GM20000 (cell line): ENCODE measurements at places on chromosomes 16 and 17.

DNA sequence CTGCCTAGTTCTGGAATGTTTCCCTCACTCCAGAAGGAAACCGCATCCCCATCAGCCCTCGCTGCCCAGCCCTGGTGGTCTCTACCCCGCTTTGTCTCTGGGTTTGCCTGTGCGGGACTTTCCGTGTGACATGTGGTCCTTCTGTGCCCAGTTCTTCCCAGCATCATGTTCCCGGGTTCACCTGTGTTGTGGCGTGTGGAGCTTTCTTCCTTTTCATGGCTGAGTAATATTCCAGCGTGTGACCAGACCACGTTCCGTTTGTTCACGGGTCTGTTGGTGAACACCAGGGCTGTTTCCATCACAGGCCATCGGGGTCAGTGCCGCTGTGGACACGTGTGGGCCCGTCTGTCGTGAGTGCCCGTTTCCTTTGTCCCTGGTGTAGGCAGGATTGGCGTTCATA, 32.1 kb downstream of the CACNA1H start:
- DNase-seq, result no peak

DNA sequence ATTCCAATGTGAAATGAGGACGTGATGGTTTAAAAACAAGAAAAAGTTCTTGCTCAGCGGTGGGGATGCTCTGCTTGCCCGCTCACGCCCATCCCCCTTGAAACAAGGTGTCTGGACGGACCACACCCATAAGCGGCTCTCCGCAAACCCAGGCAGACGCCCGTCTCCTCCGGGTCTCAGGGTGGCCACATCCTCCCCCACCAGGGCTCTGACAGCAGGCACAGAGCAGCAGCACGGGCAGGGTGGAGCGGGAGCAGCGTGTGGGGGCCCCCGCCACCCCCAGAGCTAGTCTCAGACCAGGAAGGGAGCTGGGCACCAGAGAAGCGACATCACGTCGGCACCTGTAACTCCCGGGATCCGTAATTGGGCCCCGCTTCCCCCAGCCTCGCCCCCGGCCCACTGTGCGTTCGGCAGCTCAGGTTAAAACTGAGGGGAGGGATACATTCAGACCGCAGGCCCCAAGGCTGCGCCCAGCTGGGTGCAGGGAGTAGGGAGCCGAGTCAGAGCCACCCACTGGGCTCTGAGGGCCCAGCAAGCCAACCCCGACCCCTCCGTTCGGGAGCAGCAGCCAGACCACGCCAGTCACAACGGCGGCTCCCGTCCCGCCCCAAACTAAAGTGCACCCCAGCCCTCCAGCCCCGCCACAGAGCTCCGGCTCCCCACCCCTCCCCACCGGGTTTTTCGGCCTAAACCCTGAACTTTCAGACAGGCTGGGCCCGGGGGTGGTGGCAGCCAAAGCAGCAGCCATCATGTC, 22.0 kb downstream of the CLUH start:
- DNase-seq, result peak; percentile 25

DNA sequence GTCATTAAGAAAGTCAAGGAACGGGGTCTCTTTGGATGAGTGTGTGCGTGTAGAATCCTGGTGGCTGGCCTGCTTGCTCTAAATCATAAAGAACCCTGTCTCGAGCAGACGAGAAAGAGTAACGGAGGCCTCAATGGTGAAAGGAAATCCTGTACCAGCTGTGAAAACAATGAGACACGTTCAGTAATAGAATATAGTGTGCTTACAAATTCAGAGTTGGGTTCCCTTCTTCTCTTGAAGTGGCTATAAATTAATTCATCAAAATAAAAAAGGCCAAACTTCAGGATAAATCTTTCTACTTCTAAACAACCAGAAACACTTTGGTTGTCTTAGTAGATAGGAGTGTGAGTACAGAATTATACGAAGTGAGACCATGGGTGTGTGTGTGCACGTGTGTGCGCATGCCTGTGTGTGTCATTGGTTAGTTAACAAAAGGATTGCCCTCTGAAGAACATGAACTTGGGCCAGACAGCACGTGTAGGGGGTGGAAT, 48.5 kb downstream of the WWOX start:
- DNase-seq, result no peak

GRCh38 chr17:80609757-80610156, 65.1 kb downstream of the RPTOR start:
- no peak for DNase-seq

GRCh38 chr17:11944587-11944986, 52.7 kb downstream of the ZNF18 start:
- no peak for DNase-seq

- DNase-seq, result peak; percentile 56
Measured at GRCh38 chr17:28878981-28879380, 18.6 kb downstream of the FLOT2 start.

DNA sequence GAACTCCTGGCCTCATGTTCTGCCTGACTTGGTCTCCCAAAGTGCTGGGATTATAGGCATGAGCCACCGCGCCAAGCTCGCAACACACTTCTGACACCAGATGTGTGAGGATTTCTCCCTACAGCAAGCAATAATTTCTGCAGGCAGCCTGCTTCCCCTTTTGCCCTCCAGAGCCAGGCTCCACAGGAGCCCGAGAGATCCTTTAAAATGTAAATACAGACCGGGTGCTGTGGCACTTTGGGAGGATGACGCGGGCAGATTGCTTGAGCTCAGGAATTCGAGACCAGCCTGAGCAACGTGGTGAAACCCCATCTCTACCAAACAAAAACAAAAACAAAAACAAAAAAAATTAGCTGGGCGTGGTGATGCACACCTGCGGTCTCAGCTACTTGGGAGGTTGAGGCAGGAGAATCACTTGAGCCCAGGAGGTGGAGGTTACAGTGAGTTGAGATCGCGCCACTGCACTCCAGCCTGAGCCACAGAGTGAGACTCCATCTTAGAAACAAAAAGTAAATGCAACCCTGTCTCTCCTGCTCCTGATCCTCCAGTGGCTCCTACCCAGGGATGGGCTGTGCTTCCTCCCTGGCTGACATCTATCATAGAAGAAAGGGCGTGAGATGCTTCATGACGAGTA, 14.7 kb downstream of the C16orf96 start:
- DNase-seq, result no peak

DNA sequence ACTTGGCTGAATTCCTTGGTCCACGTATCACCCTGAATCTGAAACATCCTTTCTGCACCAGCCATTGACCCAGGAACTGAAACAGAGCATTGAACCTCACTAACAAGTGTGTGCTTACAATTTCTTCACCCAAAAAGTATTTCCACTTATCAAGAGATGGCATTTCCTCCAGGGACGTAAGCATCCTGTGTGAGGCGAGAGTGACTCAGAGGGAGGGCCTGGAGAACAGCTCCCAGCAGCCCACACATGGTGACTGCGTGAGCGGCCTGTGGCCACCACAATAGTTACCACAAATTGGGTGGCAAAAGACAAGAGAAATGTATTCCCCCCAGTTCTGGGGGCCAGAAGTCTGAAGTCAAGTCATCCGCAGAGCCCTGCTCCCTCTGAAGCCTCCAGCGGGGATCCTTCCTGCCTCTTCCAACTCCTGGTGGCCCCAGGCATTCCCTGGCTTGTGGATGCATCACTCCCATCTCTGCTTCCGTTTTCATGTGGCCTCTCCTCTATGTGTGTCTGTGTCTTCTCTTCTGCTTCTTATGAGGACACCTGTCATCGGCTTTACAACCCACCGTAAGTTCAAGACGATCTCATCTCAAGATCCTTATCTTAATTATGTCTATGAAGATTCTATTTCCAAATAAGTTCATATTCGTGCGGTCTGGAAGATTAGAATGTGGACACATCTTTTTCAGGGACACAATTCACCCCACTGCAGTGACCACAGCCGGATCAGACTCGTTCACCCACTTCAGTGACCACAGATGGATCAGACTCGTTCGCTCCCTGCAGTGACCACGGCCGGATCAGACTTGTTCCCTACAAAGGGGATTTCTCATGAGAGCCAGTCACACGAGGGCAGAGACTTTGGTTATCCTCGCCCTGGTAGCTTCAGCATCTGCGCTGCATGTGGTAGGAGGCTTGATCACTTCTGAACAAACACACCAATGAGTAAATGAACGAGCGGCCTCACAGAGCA, 122.6 kb upstream of the FOXF1 start:
- no peak for DNase-seq

- no peak for DNase-seq
Measured at GRCh38 chr16:55778757-55779156, 54.1 kb downstream of the CES1 start.

- no peak for DNase-seq
Measured at GRCh38 chr16:74200921-74201320, 95.7 kb upstream of the PSMD7 start.

DNA sequence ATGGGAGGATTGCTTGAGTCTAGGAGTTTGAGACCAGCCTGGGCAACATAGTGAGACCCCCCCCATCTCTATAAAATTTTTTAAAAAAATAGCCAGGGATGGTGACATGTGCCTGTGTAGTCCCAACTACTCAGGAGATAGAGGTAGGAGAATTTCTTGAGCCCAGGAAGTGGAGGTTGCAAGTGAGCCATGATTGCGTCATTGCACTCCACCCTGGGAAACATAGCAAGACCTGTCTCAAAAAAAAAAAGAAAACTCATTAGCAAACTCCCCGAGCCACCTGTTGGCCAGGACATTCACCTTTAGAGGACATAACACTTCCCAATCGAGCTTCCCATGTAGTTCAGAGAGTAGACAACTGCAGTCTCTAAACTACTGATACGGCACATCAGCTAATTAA, 274.2 kb downstream of the ABCC12 start:
- no peak for DNase-seq

DNA sequence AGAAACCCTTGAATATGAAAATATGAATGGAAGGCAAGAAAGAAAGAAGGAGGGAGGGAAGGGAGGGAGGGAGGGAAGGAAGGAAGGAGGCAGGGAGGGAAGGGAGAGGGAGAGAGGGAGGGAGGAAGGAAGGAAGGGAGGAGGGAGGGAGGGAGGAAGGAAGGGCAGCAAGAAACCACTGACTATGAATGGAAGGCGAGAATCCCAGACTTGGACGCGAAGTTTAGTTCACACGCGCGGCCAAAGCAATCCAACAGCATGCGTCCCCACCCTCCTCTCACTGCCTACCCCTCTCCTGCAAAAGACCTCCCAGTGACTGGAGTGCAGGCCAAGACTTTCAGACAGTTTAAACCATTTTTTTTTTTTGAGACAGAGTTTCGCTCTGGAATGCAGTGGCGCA, 7.9 kb upstream of the SMARCD2 start:
- no peak for DNase-seq

GRCh38 chr16:88464447-88465318, 11.6 kb downstream of the ZFPM1 start:
- DNase-seq, result peak; percentile 83

DNA sequence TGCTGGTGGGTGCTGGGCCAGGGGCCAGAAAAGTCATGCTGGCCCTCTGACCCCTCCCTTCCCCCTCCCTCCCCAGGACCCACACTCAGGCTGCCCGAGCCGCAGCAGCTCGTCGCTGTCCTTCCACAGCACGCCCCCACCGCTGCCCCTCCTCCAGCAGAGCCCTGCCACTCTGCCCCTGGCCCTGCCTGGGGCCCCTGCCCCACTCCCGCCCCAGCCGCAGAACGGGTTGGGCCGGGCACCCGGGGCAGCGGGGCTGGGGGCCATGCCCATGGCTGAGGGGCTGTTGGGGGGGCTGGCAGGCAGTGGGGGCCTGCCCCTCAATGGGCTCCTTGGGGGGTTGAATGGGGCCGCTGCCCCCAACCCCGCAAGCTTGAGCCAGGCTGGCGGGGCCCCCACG, 8.3 kb upstream of the CISD3 start:
- DNase-seq, result no peak
